C1 segment of cervical spinal cord (tissue), 14 donors: ENCODE measurements at places on chromosomes 7 and 10.

DNA sequence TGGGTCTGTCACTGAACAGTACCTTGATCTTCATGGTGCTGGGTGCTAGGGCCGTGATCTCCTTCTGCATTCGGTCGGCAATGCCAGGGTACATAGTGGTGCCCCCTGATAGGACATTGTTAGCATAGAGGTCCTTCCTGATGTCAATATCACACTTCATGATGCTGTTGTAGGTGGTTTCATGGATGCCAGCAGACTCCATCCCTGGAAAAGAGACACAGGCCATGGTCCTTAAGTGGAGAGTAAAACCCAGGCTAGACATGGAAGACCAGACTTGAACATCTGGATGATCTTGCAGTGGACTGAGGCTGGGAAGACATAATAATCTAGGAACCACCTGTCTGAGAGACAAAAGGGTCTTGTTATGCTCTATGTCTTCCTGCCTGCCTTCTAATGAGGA, 14.5 kb downstream of the ACTA2 start:
- no peak for DNase-seq

- DNase-seq: peak; percentile 25
These were observed 32.6 kb upstream of the UNCX start for GRCh38 chr7:1200045-1200444.

GRCh38 chr7:114645451-114645850, 230.8 kb downstream of the FOXP2 start:
- DNase-seq: no peak

- DNase-seq: no peak
These were observed 36.3 kb upstream of the CCDC3 start for GRCh38 chr10:13037832-13038231.

GRCh38 chr7:144869082-144869481, 33.2 kb upstream of the TPK1 start:
- no peak for DNase-seq

GRCh38 chr7:103445228-103446048, 569 bp downstream of the SLC26A5 start:
- no peak for DNase-seq

- DNase-seq: no peak
These were observed 169.8 kb upstream of the TEX47 start for GRCh38 chr7:88965371-88965770.

GRCh38 chr7:152544481-152544927, 108.7 kb upstream of the KMT2C start:
- no peak for DNase-seq
